ENCODE measurements at places on chromosomes 3 and 15. TPM values are rescaled to one million over a fixed set of nuclear protein-coding genes. Genes with fewer than 3 reads are reported as not detected.
A peak's percentile ranks its signal among the peaks of the same experiment; 100 is the strongest.

GRCh38 chr3:61813636-61814035, 252.3 kb downstream of the PTPRG start:
- DNase-seq, result no peak

- DNase-seq, result no peak
Observed at GRCh38 chr3:141181196-141181595, 50.4 kb upstream of the PXYLP1 start.

DNA sequence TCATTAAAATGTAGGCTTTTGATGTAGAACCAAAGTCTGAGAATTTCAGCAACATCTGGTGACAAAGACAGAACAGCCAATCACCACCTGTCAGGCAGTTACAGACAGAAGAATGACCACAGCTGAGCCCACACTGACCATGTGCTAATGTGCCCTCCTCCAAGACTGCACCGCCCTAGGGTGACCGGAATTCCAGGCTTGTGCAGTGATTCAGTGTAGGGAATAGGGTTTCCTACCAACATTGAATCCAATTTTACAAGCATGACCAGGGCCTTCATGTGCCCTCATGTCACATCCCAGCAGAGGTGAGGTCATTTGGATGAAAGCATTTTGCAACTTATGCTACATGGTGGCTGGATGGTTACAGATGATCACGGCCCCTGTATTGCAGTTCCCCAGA, 412.5 kb downstream of the SOX2 start:
- DNase-seq, result no peak

DNA sequence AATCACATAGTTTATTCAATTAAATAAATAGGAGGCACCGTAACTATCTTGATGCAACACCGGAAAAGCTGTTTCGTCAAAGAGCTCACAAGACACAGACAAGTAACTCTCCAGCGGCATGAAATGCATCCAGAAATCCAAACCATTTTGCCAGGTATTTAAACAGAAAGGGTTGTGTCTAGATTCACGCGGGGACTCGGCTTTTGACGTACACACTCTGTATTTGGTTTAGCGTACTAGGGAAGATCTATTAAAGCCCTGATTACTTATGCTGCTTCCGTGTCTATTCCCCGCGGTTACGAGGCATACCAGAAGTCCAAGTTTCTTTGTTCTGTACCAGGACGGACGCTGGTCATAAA, 718 bp downstream of the BNIP2 start:
- no peak for DNase-seq

DNA sequence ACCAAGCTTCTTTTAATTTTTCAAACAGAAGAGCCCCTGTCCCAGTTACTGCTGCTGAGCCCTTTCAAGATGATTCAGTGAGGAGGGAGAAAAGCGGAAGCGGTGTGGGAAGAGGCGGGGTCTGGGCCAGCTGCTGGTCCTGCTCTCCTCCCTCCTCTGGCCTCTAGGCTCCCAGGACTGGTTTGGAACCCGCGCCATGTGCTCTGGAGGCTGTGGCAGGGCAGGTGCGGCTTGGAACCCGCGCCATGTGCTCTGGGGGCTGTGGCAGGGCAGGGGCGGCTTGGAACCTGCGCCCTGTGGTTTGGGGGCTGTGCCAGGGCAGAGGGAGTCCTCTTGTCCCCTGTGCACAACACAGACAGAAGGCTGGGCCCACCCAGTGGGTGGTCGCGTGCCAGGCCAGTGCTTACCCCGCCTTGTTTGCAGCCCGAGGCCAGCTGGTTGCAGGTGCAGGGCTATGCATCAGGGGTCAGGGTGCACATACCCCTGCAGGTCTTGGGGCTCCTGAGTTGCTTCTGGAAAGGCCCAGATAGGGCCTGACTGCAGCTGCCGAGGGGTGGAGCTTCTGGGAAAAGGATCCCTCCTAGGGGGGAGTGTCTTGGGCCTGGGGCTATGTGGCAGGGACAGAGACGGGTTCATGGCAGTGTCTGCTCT, 12.2 kb downstream of the ALG1L2 start:
- no peak for DNase-seq

DNA sequence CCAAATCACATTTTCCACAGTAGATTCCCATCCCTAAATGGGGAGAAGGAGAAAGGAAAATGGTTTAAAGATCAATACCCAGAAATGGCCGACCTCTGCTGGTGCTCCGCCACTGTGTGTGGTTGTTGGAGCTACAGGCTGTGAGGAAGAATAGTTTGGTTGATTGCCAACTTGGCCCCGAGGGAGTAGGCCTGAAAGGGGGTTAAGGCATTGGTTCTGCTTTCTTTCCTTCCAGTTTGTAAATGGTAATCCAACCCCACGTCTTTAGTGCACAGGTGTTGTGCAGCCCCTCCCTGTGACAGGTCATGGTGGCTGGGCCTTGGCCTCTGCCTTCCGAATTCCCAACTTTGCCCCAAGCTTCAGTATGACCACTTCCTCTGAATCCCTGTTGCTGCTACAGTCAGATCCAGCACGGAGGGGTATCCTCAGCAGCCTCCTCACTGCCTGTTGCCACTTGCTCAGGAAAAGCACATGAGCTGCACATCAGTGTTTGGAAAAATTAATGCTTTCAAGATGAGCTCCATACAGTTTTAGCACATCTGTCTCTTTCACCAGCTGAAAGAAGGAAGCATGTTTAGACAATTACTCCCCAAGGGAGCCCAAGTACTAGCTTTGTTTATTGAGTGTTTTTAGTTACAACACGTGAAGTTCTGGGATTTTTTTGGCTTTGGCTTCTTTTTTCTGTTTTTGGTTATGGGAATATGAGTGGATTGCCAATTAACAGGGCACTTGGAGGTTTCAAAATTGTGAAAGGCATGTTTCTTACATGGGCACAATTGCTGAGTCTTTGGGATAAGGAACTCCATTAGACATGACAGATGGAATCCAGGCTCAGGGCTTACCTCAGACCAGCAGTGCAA, 92.3 kb upstream of the ROPN1 start:
- no peak for DNase-seq

DNA sequence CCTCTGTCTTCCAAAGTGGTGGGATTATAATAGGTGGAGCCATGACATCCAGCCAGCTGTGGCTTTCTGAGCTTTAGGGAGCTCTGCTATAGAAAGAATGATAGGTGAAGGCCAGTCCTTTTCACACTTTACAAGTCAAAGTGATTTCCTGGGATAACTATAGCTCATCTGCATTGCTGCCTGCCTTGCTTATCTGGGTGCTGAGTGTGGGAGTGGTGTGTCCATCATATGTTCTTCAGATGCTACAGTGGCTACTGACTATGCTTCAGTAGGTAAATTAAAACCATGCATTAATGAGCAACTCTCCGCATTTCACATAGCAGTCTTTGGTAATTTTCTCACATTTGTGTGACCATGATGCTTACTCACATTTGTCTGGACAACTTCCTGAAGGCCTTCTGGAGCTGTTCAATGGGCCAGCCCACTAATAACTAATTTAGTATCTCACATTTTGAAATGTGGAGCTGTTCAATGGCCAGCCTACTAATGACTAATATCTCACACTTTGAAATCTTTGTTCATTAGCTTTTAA, 23.4 kb downstream of the RHOA start:
- DNase-seq, result no peak

DNA sequence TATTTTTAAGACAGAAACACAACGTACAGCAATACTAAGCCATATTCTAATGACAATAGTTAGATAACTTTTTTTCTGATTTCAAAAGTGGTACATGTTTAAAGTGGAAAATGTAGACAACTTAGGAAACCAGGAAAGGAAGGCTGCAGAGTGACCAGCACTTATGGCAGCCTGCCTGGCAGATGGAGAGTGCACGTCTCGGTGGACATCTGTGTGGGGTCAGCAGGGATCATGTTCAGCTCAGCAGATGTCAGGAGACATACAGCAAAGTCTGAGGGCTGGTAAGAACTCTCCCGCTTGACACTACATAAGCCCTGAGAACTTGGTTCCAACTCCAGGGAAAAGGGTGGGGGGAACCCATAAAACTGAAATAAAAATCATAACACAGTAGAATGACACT, 128.6 kb upstream of the ADPGK start:
- DNase-seq, result no peak

DNA sequence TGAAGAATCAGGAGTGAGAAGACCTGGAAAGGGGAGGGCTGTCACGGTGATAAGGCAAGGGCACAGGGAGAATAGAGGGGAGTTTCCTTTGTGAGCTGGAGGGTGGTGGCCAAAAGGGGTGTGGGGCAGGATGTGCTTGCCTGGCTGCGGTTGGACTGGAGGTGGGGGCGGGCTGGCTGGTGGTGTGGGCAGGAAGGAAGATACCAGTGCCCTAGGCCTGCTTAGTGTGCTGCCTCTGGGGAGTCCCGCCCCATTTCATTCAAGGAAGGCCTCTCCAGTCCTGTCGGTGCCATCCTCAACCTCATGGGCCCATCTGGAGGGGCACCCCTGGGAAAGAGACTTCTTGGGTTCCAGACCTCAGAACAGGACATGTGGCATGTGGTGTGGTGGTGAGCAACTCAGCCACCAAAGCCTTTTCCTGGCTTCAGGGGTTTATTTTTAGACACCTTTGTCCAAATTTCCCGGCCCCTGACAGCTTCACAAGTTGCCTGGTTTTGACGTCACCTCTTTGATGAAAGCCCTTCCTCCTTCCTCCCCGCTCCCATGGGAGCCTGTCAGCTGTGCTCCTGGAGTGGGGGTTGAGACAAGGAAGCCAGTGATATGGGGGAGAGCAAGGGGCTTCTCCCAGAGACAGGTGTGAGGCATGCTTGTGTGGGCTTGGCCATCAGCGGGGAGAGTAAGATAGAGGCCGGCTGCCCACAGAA, 15.6 kb downstream of the TEX264 start:
- DNase-seq, result no peak

- DNase-seq, result peak; percentile 57
Observed at GRCh38 chr15:59741274-59741906, 52.3 kb upstream of the BNIP2 start.

DNA sequence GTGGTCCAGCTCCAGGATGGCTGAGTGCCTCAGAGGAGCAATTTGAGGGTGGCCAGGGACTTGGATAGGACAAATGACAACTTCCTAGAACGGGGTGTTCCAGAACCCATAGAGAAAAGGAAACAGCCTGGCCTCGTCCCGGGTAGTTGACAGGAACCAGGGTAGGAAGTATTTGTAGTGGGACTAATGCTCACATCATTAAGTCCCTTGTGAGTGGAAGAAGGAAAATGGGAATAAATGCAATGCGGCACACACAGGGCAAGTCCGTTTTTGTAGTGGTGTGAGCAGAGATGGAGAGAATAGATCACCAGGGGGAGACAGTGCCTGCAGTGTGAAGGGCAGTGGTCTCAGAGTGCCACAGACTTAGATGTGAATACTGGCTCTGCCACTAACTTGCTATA, 19.6 kb downstream of the TIMP4 start:
- no peak for DNase-seq

DNA sequence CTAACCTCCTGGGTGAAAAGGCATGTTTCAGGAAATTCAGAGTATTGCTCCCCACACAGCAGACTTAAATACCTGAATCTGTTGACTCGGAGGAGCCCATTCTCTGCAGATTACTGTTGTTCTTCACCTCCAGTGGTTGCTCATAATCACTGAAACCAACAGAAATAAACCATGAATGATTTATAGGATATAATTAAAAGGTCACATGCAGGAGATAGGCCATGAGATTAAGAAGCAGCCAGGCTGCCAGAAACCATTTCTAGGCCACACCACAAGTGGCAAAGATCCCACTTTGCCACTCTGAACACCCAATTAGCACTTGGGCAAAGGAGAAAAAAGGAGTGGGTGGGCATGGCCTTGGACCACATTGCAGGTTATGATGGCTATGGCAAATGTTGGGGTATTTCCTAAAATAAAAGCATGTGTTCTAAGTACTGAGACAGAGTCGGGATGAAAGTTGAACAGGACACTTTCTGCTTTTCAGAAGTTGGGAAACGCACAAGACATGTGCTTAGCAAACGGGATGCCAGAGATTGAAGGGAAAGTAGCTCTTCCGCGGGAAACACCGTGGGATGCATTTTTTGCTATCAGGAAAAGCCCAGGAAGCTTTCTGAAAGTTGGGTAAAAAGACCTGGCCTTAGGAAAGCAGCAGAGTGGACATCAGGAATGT, 1.5 kb downstream of the CDC25A start:
- no peak for DNase-seq

DNA sequence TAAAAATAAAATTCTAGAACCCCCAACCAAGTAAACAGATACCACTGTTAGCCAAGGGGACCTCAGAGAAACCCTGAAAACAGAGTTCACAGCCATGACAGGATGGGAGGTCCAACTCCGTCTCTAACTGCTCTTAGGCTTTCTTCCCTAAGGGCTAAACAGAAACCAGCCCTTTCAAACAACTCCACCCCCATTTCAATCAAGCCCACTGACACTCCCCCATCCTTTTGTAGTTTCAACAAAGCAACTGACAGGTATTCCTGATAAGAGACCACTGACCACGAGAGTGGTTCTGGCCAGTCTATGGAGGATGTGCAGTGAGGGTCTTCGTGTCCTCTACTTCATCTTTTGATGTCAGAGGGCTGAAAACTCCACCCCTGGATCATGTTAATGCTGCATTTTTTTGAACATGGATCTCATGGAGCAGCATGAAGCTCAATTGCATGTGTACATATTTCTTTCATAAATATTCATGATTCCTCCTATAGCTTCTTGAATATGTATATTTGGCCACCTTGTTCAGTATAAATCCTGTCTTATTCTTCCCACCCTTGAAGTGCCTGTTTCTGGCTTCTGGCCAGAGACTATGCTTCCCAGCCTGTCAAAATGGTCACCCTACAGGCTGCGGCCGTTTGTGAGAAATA, 222.6 kb downstream of the OSBPL10 start:
- no peak for DNase-seq

GRCh38 chr3:172577987-172578570, 54.8 kb upstream of the TNFSF10 start:
- no peak for DNase-seq

Gene AGBL1
- 0.91 TPM for total RNA-seq

Gene SHC4
- total RNA-seq, result 9.5 TPM

Data from cerebellum (tissue), 4 donors.